ENCODE measurements at places on chromosomes 6 and 20.
A peak's percentile ranks its signal among the peaks of the same experiment; 100 is the strongest.

DNA sequence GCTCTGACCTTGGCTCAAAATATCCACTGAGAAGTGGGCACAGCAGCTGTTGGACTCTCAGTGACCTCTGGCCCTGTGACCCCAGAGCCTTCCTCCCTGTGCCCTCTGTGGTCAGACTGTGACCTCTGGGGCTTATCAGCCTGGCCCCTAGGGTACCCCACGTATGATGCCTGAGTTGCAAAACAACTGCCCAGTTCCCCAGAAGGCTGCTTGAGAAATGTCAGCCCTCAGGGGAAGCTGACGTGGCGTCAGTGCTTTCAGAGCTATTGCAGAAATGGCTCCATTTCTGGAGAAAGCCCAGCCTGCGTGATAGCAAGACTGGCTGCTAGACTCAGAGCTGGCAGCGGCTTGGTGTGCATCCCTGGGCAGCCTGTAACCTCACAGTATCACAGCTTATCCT, 31.5 kb upstream of the TGM2 start:
- no peak for DNase-seq

- DNase-seq: no peak
Observed at GRCh38 chr6:47455533-47456209, 21.9 kb upstream of the CD2AP start.

- DNase-seq: no peak
Observed at GRCh38 chr6:5817869-5818268, 188.9 kb downstream of the NRN1 start.

DNA sequence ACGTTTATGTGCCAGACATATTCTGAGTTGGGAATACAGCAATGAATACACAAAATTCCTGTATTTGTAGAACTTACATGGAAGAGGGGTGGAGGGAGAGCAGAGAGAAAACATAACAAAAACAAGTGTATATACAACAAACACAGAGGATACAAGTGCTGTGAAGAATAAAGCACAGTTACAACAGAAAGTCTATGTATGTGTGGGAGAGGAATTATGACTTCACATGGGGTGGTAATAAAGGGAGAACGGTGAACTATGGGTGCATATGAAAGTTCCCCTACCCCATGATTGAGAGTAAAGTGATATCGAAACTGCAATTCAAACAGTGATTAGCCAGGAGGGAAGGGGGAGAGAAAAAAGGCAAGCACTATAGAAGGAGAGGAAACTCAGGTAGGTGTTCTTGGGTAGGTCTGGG, 24.6 kb downstream of the HBS1L start:
- DNase-seq: no peak

DNA sequence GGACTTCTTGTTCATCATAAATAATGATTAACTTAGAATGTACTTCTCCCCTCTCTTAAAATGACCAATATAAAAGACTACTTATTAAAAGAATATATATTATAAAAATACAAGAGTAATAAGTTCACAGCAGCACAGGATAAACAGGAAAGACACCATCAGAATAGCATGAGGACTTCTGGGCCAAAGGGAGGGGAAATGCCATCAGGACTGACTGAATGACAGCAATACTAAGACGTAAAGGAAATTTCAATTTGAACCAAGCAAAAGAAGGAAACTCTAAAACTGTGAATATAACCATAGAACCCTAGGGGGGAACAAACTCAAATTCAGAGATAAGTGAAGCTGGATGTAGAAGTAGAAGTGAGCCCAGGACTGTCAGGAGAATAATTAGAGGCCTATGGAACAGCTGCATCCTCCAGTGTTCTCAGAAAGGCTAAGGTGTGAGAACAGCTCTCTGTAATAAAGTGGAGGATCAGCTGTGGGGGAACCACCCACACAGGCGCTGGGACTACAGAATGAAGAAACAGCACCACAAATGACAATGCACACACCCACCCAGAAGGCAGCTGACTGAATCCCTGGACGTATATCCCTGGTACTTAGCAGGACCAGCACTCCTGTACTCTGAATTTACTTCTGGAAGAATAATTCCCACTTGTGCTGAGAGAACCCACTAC, 37.8 kb downstream of the ZHX3 start:
- DNase-seq: no peak

DNA sequence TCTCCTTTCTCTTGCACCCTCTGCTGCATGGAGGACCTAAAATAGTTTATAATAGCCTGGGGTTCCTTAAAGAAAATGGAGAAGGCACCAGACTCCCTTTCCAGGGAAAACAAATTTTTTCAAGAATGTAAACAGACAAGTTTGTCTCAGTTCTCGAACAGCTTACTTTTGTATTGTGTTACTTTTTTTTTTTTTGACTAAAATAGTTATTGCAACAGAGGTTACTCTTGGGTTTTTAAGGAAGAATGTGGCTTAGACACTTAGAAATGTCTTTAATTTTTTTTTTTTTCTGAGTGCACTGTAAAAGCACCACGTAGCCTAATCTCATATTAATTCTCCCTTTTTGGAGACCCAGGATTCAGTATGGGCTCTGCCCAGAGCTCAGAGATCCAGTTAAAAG, 148.7 kb upstream of the CARMIL1 start:
- DNase-seq: no peak

DNA sequence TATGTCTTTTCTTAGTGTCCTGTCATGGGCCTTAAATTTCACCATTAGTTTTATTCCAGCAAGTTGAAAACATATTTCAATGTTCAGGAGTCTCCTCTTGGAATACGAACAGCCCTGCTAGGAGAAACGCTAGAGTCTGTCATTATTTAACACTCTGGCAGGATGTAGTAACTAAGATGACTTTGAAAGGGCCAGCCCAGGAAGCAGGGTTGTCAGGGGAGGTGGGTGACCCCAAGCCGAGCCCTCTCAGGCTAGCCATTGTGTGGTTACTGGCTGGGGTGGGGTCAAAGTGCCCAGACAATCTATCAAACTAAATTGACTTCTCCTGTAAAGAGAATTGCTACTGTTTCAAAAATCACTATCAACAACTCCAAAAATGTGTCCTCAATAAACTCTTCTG, 67.8 kb downstream of the LY86 start:
- DNase-seq: no peak

- DNase-seq: no peak
Observed at GRCh38 chr6:157194643-157195042, 128.7 kb downstream of the TMEM242 start.

GRCh38 chr6:52596371-52597028, 19.6 kb upstream of the TRAM2 start:
- no peak for DNase-seq

DNA sequence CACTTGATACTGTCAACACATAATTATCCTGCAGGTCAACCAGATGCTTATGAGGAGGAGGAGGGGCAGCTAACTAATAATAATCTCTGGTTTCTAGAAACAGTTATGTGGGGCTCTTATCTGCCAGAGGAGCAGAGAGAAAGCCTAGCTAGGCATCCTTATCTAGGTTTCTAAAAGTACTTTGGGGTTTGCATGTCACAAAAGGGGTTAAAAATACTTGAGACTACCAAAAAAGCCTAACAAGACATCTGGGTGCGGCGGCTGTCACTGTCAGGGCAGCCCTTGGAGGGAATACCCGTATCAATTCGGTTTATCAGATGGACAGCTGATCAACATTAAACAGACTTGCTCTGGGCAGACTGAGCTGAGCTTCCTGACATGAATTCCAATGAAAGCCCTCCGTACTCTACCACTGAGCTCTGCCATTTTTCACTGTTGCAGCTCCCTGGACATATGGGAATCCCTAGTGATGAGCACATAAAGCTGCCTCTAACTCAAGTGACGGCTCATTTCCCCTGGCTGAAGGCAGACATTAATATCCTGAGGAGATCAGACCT, 166.6 kb downstream of the PDSS2 start:
- DNase-seq: no peak

GRCh38 chr6:53647462-53648094, 18.0 kb downstream of the KLHL31 start:
- no peak for DNase-seq

GRCh38 chr20:51335329-51335841, 207.1 kb downstream of the NFATC2 start:
- peak; percentile 100 for DNase-seq

DNA sequence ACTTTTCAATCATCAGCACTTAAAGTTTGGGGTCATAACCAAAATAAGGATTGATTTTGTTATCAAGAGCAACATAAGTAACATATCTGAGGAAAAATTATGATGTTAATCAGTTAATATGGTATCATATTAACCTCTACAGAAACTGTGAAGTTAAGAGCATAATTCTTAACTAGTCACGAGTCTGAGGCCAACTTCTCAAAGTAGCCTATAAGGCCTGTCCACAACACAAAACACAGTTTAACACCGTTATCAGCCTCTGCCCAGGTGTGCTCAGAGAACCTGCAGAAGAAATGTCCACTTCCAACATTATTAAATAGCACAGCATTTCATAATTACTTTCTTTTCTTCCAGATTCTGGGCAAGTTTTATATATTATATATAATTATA, 1.1 kb downstream of the STX7 start:
- no peak for DNase-seq

DNA sequence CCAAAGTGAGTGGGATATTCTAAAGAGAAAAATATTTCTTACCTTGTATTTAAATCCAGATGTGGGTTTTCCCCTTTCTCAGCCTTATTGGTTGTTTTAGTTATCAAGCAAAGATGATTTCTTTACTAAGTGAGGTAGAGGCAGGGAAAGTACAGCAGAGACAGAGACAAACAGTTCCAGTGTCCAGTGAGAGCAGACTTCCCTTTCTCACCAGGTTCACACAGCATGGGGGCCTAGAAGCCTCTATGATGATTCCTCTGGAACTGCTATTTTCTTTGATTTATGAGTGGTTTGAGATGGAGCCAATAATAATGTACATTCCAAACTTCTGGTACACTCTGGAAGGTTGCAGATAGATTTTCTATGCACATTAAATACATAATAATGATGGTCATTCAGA, 234.0 kb upstream of the MARCKS start:
- DNase-seq: no peak

DNA sequence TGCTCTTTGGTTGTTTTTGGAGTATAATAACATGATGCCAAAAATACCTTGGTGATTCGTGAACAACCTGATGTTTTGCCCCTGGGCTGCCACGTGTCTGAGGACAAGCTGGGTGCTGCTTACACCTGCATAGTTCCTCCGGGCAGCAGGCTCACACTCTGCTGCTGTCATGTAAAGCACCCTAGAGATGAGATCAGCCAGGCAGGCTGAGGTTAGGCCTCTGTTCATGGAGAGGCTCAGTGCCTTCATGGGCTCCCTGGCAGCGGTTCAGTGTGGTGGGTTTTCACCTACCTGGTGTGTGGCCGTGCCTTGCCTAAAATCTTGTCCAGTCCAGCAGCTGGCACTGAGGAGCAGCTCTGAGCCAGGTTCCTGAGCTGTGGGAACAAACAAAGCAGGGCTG, 60.1 kb upstream of the TAGAP start:
- DNase-seq: no peak

- peak; percentile 98 for DNase-seq
Observed at GRCh38 chr6:30759575-30760239, 15.4 kb upstream of the IER3 start.

- DNase-seq: no peak
Observed at GRCh38 chr6:34249469-34250261, 859 bp upstream of the SMIM29 start.

DNA sequence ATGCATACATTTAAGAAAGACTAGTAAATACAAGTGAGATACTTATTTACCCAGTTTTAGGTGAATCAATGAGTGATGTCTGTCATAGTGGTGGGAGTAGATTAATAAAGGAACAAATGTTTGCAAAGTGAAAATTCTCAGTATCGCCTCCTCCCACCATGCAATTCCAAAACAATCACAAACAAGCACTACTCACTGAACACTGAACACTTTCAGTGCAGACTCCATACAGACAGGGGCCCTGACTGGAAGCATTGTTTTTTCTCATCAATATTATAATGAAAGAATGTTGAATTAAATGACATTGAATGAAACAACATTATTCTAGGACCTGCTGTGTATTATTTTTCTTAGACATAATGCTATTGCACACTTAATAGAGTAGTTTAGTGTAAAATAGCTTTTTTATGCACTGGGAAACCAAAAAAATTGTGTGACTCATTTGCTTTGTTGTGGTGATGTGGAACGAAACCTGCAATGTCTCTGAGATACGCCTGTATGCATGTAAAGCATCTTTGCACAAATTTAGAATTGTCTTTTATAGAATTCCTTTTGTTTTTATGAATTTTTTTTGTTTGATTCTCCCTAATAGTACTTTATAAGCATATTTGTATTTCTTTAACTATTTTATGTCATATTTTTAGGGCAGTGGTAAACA, 317.5 kb downstream of the UTRN start:
- no peak for DNase-seq

GRCh38 chr6:108716801-108717791, 131.1 kb upstream of the ARMC2 start:
- DNase-seq: no peak

- DNase-seq: no peak
Observed at GRCh38 chr20:49557449-49557848, 10.5 kb downstream of the PTGIS start.

- DNase-seq: peak; percentile 36
Observed at GRCh38 chr6:169250660-169251059, 3.0 kb downstream of the THBS2 start.

DNA sequence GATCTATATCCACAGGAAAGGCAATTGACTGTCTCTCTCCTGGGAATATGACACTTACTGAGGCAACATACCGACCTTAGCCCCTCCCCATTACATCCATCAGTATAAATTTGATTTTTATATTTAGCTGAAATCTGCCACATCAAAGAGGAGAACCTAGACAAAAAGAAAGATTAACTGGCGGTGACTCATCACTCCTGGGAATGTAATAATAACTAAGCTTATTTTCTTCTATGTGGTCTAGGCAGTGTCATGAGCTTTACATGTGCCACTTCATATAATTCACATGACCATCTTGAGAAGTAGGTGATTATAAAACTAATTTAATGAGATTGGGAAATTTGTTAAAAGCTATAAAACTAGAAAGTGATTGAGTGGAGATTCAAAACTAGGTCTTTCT, 520.0 kb upstream of the HS3ST5 start:
- DNase-seq: no peak

- peak; percentile 50 for DNase-seq
Observed at GRCh38 chr6:15491255-15491985, 171.4 kb downstream of the DTNBP1 start.

GRCh38 chr6:108561742-108562502, 1.2 kb downstream of the FOXO3 start:
- DNase-seq: no peak

GRCh38 chr6:148854992-148855391, 108.2 kb downstream of the UST start:
- no peak for DNase-seq

DNA sequence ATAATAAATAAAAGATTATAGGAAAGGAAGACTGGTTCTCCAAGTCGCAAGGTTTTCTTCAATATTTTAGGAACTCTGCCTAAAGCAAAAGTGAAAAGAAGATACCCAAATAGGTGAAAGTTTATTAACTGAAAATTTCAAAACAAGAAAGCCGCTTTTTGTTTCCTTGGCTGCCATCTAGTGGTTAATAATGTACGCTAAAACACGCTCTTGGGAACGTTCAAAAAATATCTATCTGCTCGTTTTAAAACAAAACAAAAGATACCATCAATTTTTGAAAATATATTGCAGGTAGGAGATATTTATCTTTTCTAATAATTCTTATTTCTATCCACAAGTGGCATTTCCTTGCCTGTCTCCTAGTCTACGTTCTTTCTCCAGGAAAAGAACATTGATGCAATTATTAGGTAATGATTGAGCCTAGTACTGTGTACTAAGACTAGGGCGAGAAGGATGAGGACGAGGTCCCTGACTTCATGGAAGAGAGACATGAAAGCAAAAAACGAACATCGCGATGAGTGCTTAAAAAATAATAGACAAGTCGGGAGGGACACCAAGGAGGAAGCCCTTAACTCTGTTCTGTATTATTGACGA, 97.2 kb downstream of the SPTLC3 start:
- peak; percentile 4 for DNase-seq
